Kidney tubule cell (primary cell): ENCODE measurements at places on chromosomes 7 and 10.

DNA sequence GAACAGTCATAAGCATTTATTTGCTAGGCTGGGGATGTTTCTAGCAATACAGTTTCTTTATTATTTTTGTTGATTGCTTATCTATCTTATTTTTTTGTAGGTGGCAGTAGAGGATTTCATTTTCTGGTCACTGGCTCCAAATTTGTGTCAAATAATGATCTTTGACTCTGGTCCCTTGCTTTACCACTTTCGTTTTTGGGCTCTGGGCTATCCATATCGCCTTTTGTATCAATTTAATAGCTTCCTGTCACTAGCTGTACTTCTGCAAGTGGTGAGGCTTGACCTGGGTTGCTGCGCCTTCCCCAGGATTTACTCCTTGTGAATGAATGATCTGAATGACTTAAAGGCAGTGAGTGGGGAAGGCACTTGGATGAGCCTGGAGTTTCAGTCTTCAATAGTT lies 48.4 kb downstream of the MDFIC start:
- DNase-seq: no peak

DNA sequence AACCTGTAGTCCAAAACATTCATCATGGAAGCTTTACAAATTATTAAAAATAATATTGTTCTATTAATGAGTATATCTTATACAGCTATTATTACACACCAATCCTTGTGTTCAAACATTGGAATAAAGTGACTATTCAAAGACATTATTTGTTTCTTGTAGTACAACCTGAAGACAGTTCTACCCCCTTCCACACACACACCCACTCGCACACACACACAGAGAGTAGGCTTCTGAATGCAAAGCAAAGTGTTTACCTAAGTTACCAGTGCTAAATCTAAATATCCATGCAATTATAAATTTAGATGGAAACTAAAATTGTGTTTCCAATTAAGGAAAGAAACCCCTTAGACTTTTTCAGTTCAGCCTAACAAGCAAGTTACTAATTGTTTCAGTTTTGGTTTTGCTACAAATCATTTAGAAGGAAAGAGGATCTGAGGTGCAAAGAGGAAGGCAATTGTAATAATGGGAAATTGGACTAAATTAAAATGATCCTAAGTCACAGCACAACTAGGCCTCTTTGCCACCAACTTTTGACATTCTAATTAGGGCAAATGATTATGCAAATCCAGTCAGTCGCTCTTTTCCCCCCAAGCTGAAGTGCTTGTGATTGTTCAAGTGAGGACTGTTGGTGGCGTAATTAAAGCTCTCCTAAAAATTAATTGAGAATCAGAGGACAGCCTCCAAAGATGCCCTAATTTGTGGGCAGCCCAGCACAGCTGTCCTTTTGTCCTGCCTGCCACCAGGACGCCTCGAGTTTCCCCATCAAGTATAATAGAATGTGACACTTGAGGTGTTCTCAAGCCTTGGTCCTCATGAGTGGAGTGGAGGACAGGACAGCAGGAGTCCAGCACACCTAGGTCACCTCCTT lies 19.9 kb upstream of the ATOH7 start:
- no peak for DNase-seq

DNA sequence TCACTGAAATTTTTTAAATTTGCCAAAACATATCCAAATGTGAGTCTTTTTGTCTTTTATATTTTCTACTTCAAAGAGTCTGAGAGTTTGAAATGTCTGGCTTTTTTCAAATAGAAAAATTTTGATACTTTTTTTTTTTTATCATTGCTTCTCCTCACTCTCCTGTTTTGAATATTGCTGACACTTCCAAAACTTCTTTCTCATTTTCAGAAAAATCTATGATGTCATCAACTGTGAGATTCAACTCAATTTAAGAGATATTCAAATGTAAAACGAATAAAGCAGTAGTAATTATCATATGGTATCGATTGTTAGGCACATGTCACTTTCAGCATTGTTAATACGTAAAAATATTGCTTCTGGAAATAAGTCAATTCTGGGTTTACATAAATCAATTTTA lies 505.8 kb upstream of the STEAP1 start:
- no peak for DNase-seq

DNA sequence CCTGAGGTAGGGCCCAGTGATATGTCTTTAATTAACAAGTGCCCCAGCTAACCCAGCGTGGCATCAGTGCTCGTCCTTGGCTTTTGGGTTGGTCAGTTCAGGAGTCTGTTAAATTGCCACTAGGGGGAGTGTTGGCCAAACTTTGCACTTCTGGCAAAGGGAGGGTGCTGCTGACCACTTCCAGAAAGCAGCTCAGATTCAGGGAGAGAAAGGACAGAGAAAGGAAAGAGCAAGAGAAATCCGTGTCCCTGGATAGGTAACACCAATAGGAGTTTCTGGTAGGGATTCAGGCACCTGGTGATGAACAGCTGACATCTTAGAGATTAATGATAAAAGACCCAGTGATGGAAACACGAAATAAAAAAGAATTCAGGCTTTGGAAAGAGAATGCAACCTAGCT lies 243.1 kb upstream of the AOAH start:
- peak; percentile 70 for DNase-seq

GRCh38 chr7:24830440-24831050 lies 73.3 kb upstream of the GSDME start:
- no peak for DNase-seq

DNA sequence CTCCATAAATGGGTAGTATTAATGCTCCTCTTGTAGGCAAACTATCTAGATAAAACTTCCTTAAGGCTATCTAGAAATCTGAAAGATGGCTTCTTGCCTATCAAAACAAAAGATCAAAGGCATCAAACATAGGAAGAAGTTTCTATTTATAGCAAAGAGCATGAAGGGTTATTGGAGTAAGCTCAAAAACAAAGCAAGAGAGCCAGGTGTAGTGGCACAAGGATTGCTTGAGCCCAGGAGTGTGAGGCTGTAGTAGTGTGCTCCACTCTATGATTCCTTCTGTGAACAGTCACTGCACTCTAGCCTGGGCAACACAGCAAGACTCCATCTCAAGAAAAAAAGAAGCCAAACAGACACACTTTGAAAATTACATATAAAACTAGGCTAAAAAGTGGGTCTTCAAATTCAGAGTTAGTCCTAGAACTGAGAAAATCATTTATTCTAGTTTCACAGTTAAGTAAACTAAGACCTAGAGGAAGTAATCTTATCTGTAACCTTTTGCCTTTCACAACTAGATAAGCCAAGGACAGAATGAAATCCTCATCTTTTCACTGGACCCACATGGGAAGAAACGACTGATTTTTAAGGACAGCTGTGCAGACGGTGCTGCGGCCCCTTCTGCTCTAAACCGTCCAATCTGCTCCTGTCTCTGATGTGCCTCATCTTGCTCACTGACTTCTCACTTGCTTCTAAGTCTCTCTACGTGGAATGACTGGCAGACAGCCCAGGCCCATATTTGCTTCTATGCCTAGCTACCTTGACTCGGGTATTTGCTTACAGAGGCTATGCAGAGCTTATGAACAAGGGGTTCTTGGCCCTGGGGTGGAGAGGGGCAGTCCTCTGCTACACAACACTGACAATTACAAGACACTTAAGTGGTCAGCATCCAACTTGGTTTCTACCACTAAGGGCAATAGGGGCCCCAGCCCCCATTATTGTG lies 50.0 kb downstream of the ESYT2 start:
- no peak for DNase-seq

DNA sequence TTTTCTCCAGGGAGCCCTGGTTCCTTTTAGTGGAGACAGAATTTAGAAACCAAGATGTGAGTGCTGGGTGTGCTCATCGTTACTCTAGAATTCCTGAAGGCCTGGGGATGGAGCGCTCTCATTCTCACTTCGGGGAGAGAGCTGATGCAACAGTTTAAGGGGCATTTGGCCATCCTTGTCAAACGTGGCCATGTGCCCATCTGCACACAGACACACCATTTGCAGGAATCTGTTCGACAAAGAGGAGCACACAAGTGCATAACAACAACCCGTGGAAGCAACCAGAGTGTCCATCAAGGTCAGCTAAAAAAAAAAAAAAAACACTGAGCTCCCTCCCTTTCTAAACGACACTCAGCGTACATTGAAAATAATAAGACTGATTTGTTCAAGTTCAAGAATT lies 23.0 kb upstream of the RET start:
- DNase-seq: no peak

GRCh38 chr7:74474271-74474865 lies 20.7 kb downstream of the GTF2IRD1 start:
- no peak for DNase-seq
